Muscle of leg (tissue), 16 donors: ENCODE measurements at places on chromosomes 13 and 19. TPM values are rescaled to one million over a fixed set of nuclear protein-coding genes. Genes with fewer than 3 reads are reported as not detected.
A peak's percentile ranks its signal among the peaks of the same experiment; 100 is the strongest.

DNA sequence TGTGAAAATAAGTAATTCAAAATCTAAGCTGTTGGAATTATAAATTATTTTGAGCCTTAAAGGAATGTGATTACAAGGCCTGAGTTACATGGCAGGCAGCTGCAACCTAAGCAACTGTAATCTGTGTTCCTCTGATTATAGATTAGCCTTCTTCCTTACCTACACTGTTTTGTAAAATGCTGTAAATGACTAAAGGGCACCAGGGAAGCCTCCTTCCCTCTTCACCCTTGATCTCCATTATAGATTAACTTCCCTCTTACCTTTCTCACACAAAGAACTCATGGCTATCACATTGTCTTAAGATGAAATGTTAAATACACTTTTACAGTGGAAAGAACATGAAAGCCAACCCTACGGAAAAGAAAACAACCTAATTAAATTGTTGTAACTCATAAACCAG is 423.7 kb upstream of the KLF12 start:
- DNase-seq, result no peak

- DNase-seq, result no peak
Observed at GRCh38 chr13:101455863-101456262, 3.4 kb downstream of the ITGBL1 start.

DNA sequence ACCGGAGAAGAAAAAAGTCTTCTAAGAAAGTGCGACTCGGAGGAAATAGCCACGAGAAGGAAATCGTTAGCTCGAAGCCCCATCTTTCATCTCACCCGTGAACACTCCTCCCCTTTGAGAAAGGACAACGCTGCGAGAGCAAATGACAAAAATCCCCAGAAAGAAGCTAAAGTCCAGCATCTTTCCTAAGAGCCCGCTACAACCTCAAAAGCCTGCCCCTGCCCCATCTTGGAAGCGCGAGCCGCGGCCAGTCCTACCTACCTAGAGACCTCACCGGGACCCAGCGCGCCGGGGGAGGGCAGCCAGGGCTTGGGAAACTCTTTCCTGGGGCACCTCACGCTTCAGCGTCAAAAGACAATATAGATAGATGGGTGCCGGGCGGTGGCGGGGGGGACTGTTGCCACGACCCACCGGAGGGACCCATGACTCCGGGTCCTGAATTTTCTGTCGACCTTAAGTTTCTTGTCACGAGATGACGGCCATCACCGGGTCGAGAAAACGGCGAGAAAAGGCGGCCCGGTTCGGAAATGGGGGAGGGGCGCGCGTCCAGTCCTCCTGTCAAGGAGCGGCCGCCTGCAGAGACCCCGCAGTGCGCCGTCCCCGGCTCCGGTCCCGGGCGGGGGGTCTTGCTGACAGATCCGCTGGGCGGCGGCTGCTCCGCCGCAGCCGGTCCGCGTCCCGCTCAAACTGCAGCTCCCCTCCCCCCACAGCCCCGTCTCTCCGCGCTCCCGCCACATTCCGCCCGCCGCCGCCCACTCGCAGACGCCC is 65.9 kb downstream of the KCNRG start:
- peak; percentile 66 for DNase-seq

DNA sequence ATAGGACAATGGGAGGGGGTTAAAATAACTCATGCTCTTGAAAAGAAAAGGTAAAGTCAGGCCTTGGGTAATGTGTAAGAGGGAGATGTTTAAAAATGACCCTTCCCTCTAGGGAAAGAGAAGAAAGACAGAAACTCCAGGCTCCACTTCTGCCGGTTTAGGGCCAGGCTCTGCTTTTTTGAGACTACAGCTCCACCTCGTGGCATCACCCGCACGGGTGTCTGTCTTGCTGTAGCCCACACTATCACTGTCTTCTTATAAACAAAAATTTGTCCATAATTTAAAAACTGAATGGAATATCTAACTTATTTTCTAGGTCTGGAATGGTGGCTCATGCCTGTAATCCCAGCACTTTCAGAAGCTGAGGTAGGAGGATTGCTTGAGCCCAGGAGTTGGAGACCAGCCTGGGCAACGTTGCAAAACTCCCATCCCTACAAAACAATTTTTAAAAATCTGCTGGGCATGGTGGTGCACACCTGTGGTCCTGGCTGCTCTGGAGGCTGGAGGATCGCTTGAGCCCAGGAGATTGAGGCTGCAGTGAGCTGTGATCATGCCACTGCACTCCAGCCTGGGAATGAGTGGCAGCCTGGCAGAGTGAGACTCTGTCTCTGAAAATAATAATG is 65.1 kb upstream of the GTF3A start:
- DNase-seq, result peak; percentile 67

GRCh38 chr13:76214001-76214400 is 577.9 kb downstream of the LMO7 start:
- no peak for DNase-seq

DNA sequence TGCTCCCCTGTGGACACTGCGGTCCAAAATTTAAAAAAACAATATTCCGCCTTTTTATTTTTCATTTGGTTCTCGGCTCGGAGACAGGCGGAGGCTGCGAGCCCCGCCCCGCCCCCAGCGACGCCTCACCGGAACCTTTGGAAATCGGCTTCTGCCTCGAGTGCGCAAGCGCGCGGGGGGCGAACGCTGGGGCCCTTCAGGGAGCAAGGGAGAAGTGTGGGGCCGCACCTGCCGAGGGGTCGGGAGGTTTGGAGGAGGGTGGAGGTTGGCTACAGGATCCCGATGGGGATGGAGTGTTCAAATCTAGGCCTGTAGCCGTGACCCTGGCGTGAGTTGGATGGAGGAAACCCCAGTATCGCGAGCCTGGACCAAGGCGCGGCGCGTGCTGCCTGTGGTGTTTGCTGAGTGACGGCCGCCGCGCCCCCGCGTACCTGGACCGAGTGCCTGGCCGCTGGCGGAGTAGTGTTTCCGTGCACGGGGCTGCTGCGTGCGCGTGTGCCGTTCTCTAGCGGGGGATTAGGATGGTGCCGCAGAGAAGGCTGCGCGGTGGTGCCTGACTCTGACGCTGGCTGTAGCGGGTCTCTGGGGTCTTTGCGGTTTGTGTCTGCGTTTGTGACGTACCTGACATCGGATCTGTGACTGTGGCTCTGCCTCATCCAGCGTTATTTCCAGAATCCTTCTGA is 565 bp upstream of the ZFP30 start:
- peak; percentile 91 for DNase-seq

GRCh38 chr19:49071860-49072547 is 495 bp downstream of the KCNA7 start:
- DNase-seq, result no peak

DNA sequence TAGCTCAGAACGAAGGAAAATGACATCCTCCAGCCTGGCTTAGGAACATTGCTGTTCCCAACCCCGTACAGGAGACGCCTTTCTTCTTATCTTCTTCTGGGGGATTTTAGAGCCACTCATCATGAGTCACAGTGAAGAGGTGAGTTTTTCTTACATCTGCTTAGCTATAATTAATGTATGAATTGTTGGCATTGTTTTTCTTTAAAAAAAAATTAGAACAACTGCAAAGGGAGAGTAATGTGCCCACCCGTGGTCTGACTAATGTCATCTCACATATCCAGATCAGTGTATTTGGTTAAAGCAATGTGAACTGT is 310.6 kb upstream of the TSHZ3 start:
- DNase-seq, result no peak

GRCh38 chr19:44845612-44846454 is at the start of gene NECTIN2:
TSS of gene NECTIN2 (plus strand) at chr19:44846297. CDS start at chr19:44846526, 229 bp downstream.
- DNase-seq, result peak; percentile 98

DNA sequence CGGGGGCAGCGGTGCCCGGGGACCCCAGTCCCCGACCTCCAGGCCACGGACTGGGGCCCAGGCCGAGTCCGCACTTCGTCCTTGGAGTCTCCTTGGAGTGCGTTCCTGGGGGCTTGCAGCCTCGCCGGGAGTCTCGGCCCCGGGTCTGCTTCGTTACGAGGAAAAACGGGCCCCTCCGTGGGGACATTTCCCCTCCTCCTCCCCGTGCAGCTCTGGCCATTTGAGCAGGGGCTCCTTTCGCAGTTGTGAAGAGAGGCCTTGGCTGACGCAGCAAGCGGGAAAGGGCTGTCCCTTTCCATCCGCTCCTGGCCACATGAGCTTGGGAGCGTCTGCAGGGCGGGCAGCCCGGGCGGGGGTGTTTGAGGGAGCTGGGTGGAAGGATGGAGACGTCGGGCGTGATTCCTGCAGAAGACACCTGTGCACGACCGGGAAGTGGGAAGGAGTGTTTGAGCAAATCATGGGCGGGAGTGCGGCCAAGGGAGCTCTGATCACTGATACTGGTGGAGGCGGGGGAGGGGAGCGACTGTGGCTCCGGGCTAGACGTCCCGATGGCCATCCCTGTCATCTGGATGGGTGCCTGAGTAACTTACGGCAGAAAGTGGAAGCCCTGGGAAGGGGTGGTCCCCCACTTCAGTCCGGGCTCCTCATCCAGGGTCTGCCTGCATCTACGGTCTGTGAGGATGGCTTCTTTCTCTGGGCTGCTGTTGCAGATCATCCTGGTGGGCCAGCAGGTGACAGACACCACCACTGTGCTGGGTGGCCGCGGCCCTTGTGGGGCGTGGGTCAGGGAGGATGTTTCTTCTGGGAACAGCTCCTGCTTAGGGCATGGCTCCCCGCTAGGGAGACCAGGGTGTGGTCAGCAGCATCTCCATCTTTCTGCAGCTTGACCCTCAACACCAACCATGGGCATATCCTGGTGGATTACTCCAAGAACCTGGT is 736 bp downstream of the GPI start:
- DNase-seq, result peak; percentile 68

DNA sequence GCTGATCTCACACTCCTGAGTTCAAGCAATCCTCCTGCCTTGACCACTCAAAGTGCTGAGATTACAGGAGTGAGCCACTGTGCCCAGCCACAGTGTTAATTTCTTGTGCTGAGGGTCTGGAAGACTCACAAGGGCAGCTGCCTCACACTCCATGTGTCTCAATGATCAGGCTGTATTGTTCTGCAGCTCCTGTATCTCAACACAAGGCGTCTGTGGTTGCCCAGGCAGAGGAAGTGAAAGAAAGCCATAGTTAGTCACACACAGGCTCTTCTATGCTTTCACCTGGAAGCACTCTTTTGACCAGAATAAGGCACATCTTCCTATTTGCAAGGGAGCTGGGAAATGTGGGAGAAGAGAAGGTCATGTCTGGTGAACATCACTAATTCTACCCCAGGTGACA is 107.3 kb upstream of the ZNF507 start:
- no peak for DNase-seq

DNA sequence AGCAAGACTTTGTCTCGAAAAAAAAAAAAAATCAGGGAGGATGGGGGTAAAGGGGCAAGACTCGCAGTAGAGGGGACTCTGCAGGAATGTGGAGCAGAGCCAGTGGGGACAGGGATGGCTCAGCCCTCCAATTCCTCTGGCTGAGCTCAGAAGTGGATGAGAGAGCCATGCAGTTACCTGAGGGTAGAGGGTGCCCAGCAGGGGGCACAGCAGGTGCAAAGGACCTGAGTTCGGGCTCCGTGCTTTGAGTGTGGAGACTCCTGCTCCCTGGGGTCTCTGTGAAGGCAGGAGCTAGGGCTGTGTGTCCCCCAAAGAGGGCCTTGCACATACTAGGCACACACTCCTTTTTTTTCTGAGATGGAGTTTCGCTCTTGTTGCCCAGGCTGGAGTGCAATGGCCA is 7.7 kb downstream of the DOCK6 start:
- no peak for DNase-seq

GRCh38 chr13:40252241-40252640 is 414.2 kb downstream of the FOXO1 start:
- DNase-seq, result no peak

GRCh38 chr13:108093616-108094015 is 121.7 kb downstream of the LIG4 start:
- no peak for DNase-seq

DNA sequence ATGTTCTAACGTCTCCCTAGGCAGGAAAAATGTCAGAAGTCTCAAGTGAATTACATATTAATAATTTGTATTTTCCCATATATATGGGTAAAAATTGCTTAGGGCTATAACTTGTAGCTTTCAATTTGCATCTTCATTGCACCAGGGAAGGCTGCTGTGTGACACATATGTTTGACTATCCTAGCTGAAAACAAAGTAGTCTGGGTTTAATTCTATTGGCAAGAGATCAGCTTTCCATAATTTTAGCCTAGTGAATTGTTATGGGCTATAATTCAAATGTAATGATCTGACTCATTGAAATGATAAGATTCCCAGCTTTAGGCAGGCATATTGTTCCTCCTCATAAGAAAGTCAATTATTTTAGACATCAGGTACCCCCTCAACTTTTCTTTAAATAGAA is 553.1 kb downstream of the DCT start:
- no peak for DNase-seq

- DNase-seq, result no peak
Observed at GRCh38 chr19:48815870-48816501, 5.2 kb upstream of the BCAT2 start.

DNA sequence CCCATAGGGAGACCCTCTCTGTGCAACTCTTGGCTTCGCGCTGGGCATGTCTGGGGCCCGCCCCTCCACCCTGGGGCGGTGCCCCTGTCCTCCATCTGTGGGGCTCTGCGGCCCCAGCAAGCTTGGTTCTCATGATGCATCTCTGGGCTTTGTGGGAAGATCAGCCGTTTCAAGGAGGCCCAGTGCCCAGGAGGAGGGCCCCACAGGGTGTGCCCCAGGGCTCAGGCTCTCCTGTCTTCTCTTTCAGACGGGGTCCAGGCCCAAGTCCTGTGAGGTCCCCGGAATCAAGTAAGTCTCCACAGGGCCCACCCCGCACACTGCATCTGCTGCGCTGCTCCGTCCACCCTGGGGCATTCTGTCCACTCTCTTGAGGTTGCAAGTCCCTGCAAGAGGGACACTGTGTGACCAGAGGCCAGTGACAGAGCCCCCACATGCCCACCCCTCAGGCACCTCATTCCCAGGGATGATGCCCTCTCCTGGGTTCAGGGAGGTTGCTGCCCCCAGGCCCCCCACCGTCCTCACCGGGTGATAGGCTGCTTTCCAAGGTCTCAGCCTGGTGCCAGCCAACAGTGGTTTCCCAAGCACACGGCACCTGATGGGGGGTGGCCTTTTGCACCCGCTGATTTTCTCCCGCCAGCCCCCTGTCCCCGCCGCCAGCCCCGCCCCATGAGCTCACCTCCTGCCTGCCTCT is 31.7 kb downstream of the COMP start:
- no peak for DNase-seq

GRCh38 chr19:47573071-47574026 is at the start of gene ZNF541:
TSS of gene ZNF541 (minus strand) at chr19:47573148. CDS start at chr19:47555856, 17,292 bp downstream.
- peak; percentile 76 for DNase-seq

DNA sequence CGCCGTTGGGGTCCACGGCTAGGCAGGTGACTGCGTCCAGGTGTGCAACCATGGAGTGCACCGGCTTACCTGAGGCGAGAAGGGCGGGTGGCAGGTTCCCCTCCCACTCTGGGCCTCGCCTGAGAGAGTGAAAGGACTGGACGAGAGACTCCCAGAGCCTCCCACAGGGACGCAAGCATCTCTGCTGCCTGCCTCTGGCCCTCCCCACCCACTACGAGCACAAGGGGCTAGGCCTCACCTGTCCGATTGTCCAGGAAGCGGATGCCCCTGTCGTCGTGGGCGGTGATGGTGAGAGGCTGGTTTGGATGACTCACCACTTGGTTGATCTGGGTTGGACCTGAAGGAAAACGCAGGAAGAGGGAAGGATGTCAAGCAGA is 5.1 kb upstream of the PRKD2 start:
- peak; percentile 1 for DNase-seq

GRCh38 chr19:5903056-5903623 is 450 bp downstream of the NDUFA11 start:
- DNase-seq, result no peak

Gene NOTCH3
- polyA plus RNA-seq, result 182 TPM

Gene KLF2
- 84.1 TPM for polyA plus RNA-seq

Gene RAB8A
- polyA plus RNA-seq, result 59.1 TPM

Gene ZNF333
- polyA plus RNA-seq, result 17.8 TPM

Gene SIGLEC5
- polyA plus RNA-seq, result 0.41 TPM

Gene SIGLEC12
- 0.20 TPM for polyA plus RNA-seq

Gene NAPA
- 90.4 TPM for polyA plus RNA-seq

Gene WDR62
- polyA plus RNA-seq, result 4.6 TPM

Gene HCST
- 5.1 TPM for polyA plus RNA-seq

Gene KLK12
- not detected for polyA plus RNA-seq

Gene CGB5
- 0.23 TPM for polyA plus RNA-seq

Gene YIPF2
- 32.2 TPM for polyA plus RNA-seq
